Progenitor cell of endocrine pancreas (in vitro differentiated cells): ENCODE measurements at places on chromosomes 13 and 19. TPM values are rescaled to one million over a fixed set of nuclear protein-coding genes. Genes with fewer than 3 reads are reported as not detected.

DNA sequence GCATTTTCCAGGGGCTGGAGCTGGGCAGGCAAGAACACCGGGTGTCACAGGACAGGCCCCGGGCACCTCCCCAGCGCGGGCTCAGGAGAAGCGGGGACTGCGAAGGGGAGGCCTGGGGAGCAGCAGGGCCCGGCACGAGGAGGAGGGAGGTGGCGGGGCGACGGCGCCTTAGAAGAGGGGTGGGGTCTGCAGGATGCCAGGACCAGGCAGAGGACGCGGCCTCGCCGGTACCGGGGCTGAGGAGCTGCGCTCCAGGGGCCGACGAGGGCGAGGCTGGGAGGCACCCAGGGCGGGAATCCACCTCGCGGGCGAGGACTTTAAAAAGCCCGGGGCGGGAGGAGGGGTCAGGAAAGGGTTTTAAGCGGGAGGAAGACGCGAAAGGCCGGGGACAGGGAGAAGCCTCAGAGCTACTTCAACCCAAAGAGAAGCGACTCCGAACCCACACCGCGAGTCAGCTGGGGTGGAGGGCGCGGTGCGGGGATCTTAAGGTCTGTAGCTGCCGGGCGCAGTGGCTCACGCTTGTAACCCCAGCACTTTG, 665 bp downstream of the ZNF347 start:
- DNase-seq: peak; percentile 22

ZNF441 gene
- total RNA-seq: 3.8 and 4.4 TPM in 2 replicates

- DNase-seq: no peak
These were observed 26.3 kb downstream of the SIPA1L3 start for GRCh38 chr19:37932985-37933936.

TMEM59L gene
- 5.0 and 6.4 TPM in 2 replicates for total RNA-seq

DNA sequence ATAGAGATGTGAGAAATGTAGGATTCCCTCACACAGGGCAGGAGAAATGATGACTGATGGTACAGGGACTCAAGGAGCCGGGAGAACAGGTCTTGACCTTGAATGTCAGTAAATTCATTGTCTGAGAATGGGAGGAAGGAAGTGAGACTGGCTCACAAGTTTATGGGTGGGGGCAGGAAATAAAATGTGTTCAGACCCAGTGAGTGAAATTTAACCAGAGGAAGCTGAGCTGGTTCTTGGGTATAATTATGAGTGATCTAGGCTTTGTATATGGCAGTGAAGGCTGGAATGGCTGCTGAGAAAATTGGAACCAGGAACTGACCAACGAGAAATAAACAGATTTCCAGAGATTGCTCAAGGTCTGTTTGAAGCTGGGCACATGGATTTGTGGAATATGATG, 6.3 kb upstream of the IGSF23 start:
- no peak for DNase-seq

DNA sequence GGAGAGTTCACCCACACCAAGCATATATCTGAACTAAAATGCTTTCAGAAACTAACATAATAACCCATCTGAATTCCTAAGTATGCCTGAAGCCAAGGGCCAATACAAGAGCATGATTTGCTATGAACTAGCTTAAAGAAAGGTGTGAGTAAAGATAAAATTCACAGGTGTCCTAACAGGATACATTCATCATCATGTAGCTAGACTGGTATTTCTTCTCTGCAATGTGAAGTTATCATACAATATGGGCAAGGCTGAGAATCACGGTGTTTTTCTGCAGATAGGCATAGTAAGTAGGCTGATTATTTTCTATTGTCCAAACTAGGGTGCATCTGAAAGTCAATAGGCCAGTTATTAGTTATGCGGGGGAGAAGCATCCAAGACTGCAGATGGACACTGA, 63.1 kb downstream of the STK24 start:
- no peak for DNase-seq

- peak; percentile 31 for DNase-seq
These were observed 365 bp downstream of the PPP6R1 start for GRCh38 chr19:55258476-55258827.

DNA sequence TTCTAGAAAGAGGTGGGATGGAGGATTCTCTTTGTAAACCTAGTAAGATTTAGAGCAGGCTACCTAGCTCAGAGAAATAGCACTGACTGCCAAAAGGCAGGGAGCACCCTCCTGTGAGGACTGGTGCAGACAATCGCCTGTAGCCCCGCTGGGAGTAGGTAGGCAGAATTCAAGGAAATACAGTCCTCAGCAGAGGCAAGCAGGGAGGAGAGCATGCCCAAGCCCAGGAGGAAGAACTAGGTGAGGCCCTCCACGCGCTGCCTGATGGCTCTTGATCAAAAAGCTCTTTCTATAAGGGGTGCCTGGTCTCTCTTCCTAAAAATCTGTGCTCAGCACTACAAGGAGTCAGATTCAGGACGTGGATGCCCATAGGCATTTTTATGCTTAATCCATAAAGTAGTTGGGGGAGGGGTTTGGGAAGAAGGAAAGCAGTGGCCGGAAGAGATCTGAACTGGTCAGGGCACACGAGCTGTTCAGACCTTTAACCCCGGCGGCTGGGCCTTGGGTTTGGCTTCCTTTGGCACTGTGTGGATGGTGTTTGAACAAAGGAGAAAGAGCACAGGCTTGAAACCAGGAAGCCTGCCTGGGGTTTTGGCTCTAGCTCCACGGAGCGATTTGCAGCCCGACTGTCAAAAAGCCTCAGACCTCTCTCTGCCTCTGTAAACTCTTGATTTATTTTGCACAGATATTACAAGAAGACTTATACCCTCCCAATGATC, 320.6 kb downstream of the FOXO1 start:
- DNase-seq: no peak

CYP4F2 gene
- not detected in 2 replicates for total RNA-seq

PLK5 gene
- 0.26 and 0.38 TPM in 2 replicates for total RNA-seq
